ENCODE measurements at places on chromosomes 16 and 17. TPM values are rescaled to one million over a fixed set of nuclear protein-coding genes. Genes with fewer than 3 reads are reported as not detected.

- no peak for ATAC-seq
Measured at GRCh38 chr17:18224387-18225120, 881 bp upstream of the LLGL1 start.

The NOXO1 gene
- 1.0 TPM for total RNA-seq

- no peak for ATAC-seq
Measured at GRCh38 chr17:79341222-79341780, 266.7 kb downstream of the ENGASE start.

DNA sequence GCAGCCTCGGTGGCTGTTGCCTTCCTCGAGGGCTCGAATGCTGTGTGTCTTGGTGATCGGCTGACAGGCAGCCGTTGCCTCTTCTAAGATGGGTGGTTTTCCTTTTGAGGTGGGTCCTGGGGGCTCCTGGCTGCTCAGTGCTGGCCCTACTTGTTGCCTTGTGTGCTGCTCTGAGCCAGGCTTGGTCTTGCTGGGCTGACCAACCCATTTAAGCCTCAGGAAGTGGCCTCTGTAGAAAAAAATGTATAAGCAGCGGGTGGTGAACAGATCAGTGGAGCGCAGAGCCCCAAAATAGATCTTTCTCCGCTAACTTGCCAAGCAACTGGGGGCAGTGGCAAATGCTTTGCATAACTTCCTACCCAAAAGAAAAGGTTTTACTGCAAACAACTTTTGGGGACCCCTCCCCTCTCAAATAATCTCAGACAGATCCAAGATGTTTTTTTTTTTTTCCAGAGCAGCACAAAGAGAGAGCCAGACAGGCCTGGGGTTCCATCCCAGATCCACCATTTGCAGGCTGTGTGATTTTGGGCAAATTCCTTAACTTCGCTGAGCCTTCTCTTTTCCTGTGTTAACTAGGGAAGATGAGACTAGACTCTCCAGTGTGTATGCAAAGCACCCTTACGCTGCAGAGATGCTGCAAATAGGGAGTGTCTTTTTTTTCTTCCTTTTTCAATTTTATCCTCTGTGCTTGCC, 42.5 kb downstream of the PLCG2 start:
- ATAC-seq, result no peak

GRCh38 chr17:16593356-16594102, 24.5 kb upstream of the ZNF287 start:
- no peak for ATAC-seq

- ATAC-seq, result no peak
Measured at GRCh38 chr16:10688291-10688690, 6.4 kb downstream of the TEKT5 start.

DNA sequence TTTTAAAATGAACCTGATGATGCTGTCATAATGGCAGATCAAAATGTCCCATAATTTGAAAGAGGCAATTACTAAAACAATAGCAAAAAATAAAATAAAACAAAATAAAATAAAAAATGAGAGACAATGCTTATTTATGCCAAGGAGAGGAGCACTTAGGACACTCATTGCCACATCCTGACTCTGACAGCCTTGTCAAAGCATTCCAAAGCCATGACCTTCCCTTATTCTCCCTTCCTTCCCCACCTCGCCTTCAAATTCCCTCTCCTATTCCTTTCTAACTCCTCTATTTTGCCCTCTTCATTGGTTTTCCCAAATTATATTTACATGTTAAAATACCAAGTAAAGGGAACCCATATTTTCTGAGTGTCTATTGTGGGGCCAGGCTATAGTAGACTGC, 220.0 kb downstream of the CDH13 start:
- no peak for ATAC-seq

The SPEM1 gene
- total RNA-seq, result not detected

DNA sequence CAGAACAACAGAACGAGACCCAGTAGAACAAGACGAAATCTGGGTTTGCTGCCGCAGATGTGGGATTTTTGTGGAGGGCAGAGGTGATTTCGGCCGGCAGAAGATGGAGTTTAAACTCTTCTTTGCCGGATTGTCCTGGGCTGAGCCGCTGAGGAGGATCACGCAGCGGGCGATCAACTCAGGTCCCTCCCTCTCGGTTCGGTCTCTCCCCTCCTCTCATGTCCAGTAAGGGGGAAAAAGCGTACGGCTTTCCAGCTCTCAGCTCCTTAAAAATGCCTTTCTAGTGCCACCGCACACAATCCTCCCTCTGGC, 2.5 kb downstream of the PHF12 start:
- no peak for ATAC-seq

The ARHGDIG gene
- not detected for total RNA-seq

GRCh38 chr16:54503011-54503855, 216.6 kb upstream of the IRX3 start:
- ATAC-seq, result no peak

The MARCHF10 gene
- 0.13 TPM for total RNA-seq

DNA sequence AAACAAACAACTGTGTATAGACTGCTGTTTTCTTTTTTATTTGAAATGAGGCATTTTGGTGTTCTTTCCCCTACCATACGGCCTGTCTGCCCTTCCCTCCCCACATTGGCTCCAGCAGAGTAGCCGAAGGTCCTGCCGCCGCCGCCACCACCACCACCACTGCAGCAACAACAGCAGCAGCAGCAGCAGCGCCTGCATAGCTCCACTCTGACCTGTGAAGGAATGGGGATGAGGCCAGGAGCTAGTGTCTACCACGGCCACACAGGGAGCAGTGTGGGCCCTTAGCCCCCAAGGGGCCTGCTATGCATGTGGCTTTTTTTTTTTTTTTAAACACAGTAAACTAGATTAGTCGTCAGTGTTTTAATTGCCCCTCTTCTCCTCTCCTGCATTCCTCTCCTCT, 5.6 kb upstream of the CDK5R1 start:
- ATAC-seq, result no peak

GRCh38 chr16:22890976-22891375, 77.0 kb downstream of the HS3ST2 start:
- no peak for ATAC-seq

DNA sequence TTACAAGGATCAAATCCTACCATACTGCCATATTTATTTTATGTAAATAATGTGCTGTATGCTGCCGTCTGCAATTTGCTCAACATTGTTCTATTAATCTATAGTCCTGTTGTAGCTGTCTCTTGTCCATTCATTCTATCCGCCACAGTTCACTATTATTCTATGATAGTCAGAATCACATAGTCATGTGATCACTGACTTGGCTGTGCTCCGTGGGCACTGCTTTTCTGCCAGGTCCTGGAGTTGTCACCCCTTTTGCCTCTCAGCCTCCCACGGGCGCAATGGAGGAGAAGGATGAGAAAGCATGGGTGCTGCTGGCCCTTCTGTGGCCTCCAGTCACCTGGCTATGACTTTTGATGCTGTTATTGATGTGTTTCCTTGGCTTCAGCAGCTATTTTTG, 37.3 kb upstream of the ANKFY1 start:
- no peak for ATAC-seq

- peak; percentile 85 for ATAC-seq
Measured at GRCh38 chr17:78019976-78020716, 61.6 kb downstream of the TNRC6C start.

GRCh38 chr16:54285414-54286089, 1.0 kb downstream of the IRX3 start:
- no peak for ATAC-seq

GRCh38 chr17:30599428-30600059, 122.3 kb downstream of the GOSR1 start:
- no peak for ATAC-seq

The SOCS7 gene
- total RNA-seq, result 20.8 TPM

DNA sequence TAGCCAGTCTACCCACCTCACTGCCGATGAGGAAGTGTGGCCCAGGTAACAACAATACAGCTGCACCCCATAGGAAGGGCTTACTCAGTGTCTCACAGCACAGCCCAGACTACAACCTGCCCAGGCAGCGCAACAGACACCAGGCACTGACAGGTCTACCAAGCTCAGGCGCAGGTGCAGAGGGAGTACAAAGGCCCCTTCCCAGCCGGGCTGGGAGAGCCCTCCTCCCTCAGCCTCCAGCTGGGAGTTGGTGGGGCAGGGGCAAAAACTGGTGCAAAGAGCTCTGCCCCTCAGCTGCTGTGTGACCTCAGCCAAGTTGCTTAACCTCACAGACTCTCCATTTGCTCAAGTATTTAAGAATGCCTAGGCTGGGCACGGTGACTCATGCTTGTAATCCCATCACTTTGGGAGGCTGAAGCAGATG, 112.6 kb upstream of the LHX1 start:
- no peak for ATAC-seq

The PIRT gene
- total RNA-seq, result not detected

GRCh38 chr17:68101075-68101986, 65.8 kb downstream of the KPNA2 start:
- peak; percentile 90 for ATAC-seq

DNA sequence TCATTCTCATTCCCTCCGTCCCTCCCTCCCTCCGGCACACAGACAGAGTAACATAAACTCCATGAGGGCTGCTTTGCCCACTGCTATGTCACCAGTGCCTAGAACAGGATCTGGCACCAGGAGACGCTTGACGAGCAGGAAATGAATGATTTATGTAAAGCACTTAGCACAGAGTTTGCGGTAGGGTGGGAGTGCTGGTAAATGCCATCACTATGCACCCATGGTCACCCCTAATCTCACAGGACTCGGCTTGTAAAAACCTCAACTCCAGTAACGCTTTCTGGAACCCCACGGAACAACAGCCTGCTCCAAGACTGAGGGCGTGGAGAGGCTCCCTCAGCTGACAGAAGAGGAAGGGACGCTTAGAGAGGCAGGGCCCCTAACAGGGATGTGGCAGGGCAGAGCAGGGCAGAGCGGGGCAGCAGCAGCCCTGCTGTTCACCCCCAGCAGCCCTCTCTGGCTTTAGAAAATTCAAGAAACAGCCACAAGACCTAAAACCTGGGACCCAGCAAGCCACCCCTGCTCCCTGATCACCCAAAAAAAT, 156.9 kb downstream of the C16orf78 start:
- no peak for ATAC-seq

GRCh38 chr16:70653809-70654771, 7.7 kb downstream of the IL34 start:
- ATAC-seq, result peak; percentile 84

GRCh38 chr17:59329176-59330052, 2.0 kb upstream of the YPEL2 start:
- peak; percentile 51 for ATAC-seq

DNA sequence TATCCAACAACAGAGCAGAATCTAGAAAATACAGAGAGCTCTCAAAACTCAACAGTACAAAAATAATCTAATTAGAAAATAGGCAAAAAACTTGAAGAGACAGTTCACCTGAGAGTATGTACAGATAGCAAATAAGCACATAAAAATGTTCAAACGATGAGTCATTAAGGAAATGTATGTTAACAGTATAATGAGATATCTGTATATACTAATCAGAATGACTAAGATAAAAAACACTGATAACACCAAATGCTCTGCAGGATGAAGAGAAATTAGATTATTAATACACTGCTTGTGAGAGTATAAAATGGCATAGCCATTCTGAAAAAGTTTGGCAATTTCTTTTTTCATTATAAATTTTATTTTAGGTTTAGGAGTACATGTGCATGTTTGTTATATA, 1307.6 kb upstream of the GOT2 start:
- no peak for ATAC-seq

The TMEM204 gene
- 14.3 TPM for total RNA-seq

- no peak for ATAC-seq
Measured at GRCh38 chr17:42071810-42072209, 21.4 kb upstream of the C17orf113 start.

- no peak for ATAC-seq
Measured at GRCh38 chr16:8571061-8571596, 19.2 kb downstream of the TMEM114 start.

The GUCY2D gene
- total RNA-seq, result 0.15 TPM

The HS3ST4 gene
- total RNA-seq, result not detected

The CUEDC1 gene
- 0.56 TPM for total RNA-seq

- peak; percentile 46 for ATAC-seq
Measured at GRCh38 chr17:74922694-74923537, at the start of gene USH1G. Gene USH1G, minus strand, starts transcription at chr17:74923255. Its CDS starts 182 bp downstream, at chr17:74923073.

The ATP1B2 gene
- total RNA-seq, result 0.06 TPM

DNA sequence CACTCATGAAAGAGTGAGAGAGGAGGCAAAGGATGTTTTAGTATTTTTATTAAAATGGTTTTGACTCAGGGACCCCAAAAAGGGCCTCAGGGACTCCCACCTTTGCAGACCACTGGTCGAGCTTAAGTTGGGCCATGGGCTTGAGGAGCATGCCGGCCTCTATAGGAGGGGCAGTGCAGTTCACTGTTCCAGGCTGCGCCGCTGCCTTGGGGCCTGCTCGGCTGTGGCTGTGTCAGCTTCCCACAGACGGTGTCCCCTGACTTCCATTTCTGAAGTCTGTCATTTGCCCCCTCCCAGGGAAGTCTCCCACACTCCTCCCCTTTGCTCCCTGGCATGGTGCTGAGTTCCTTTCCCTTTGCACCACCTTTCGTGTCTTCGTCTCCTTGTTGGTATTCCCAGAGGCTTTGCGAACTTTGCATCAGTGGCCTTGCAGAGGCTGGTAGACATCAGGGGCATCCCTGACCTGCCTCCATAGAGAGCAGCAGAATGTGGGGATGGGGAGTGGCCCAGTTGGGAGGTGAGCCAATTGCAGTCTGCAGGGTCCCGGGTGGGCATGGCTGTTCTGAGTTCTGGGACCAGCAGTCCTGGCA, 17.1 kb downstream of the MPRIP start:
- no peak for ATAC-seq

The RNU2-1 gene
- 6,034 TPM for total RNA-seq

DNA sequence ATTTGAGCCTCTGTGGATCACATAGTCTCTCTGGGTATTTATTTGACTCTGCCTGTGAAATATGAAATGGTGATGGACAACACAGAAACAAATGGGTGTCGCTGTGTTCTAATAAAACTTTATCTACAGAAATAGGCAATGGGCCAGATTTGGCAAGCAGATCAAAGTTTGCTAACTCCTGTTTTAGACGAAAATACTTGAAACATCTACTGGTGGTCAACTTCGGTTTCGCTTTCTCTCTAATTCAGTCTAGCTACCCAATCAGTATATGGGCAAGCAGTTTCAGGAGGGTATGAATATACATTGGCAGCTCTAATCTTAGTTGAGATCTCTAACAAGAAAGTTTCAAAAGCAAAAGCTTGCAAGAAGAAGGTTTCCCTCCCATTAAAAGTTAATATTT, 60.1 kb upstream of the DYNLRB2 start:
- no peak for ATAC-seq

The XYLT1 gene
- total RNA-seq, result 21.4 TPM

DNA sequence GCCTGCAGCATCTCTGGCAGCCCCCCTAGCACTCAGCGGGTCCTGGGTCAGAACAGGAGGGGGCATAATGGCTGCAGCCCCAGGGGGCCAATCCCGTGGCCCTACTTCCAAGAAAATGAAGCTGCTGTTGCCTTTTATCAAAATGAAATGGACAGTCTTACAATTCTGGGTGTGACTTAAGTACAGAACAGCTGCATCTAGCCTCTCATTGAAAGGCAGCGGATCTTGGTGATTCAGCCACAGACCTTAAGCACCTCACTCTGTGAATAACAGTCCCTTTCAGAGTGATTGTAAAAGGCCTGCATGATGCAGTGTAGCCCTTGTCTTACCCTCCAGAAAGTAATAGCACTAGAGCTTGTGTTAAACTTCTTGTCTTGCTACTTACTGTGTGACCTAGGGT, 11.5 kb upstream of the UMOD start:
- no peak for ATAC-seq
